ENCODE measurements at places on chromosomes 6 and 20.

DNA sequence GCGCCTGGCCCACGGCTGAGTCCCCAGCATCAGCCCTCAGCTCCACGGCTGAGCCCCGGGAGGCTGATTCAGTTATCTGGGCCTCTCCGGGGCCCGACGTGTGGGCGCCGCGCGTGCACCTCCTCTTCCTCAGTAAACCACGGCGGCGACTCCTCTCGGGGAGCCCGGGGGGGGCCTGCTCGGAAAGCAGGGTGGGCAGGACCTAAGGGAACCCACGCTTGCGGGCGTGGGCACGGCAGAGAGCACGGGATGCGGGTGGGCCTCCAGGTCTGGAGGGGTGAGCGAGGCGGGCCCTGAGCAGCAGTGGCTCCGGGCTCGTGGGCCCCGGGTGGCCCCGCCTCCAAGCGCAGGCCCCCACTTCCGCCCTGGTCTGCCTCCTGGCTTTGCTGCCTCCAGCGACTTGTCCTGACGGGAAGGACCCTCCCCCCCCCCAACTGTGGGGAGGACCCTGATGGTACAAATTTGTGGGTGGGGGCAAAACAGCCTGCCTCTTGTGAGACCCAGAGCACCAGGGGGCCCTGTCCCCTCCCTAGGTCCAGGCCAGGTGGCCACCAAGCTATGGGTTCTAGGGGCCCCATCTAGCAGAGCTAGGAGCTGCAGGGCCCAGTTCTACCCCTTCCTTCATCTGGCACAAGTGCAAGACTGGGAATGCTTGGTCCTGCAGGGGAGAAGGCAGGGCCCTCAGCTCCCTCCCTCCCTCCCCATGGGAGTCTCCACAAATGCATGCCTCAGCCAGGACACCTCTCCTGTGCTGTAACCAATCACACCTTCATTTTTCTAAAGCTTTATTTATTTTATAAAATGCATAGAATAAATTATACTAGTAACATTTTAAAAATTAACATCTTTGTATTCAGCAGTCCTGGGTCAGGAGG is 16.9 kb downstream of the UCKL1 start:
- no peak for DNase-seq

- DNase-seq: no peak
These were observed 55.6 kb downstream of the KCNB1 start for GRCh38 chr20:49426873-49427272.

GRCh38 chr20:50571466-50571865 is 61.3 kb downstream of the PTPN1 start:
- DNase-seq: no peak

DNA sequence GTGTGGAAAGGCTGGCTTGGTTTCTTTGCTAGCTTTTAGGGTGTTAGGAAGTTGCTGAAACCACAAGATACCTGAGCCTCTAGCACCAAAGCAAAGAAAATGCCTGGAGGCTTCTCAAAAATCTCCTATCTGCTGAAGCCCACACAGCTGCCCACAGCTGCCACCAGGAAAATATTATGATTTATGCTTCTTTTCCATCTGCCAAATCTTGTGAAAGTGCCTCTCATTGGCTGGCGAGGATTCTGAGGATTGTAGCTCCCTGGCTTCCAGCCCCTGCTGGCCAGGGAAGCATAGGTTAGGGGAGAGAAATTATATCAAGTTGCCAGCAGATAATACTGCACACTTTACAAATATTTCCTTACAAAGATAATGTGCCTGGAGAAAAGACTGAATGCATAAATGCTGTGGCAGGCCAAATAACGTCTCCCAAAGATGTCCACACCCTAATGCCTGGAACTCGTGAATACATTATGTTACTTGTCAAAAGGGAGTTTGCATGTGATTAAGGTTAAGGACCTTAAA is 98.4 kb downstream of the MRPL14 start:
- DNase-seq: no peak

- no peak for DNase-seq
These were observed 682.1 kb upstream of the ADGRB3 start for GRCh38 chr6:67952948-67953347.

GRCh38 chr20:8855315-8855714 is 213.6 kb upstream of the PLCB4 start:
- no peak for DNase-seq

DNA sequence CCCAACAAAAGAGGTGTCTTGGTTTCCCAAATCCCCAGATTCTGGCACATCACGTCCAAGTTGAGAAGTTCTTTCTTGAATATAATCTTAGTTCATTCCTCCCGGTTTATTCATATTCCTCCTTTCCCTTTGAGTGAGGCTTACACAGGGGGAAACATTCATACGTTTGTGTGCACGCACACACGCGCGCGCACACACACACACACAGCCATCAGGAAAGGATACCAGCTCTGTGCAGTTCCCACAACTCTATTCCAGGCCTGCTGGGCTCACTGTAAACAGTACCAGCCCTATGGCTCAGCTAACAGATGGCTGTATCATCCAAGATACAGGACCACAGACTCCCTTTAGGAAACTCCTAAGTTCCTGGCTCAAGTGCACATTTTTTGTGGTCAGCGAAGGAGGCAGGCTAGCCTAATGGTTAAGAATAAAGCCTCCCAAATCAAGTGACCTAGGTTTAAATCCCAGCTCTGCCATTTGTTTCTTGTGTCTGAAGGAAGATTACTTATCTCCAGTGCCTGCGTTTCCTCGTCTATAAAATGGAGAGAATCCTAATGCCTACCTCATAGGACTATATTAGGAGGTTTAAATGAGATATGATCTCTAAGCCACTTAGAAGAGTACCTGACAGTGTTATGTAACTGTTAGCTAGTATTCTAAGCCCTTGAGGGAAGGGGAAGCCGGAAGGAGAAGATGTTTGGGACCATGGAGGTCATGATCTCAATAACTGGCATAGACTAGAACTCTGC is 3.7 kb upstream of the TAF8 start:
- DNase-seq: no peak

- no peak for DNase-seq
These were observed 336.9 kb downstream of the CD83 start for GRCh38 chr6:14454473-14454775.

DNA sequence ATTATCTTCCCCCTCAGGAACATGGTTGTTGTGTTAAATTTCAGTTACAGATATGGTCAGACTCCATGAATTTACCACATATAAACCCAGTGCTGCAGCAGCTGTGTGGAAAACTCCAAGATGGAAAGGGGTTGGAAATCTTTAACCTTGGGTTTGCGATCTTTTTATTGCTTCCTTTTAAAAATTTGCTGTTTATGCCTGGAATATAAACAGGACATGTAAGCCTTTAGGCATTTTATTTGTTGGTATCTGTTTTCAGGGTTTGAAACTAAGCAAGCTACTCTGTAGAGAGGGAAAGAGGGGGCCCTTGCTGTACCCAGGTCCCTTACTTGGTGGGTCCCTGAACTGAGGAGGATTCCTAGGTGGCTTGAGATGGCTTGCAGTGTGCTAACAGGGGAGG is 778 bp downstream of the PKIG start:
- DNase-seq: no peak

DNA sequence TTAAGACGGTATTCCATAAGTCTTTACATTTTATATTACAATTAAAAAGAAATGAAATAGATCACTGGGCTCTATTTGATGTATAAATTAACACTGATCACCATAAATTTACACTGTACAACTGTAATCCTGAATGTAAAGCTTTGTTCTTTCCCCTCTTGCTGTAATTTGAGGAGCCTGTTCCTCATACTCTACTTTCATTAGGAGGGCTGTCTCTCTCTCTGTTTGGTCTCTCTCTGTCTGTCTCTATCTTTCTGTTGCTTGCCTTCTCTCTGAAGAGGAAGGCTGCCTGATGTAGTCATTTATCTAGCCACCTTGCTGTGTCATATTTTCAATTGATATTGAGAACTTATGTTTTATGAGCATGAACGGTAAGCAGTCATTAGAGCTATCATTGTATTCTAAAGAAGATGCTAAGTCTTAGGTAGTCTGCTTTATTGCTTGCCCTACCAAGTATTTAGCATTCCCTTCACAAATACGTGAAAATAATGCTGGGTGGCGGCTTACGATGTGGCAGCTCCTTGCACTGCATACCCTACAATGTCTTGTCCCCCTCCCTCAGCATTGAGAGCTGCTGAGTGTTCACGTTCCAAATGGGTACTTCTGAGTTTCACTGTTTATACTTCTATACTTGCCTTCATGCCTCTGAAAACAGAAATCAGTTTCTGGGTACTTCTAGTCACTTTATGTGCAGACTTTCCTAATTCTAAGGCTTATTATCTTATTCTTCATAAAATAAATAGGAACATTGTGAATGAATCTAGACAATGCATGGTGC is 205.5 kb downstream of the NKAIN2 start:
- no peak for DNase-seq

GRCh38 chr6:161918109-161918531 is 644.3 kb upstream of the AGPAT4 start:
- DNase-seq: no peak

DNA sequence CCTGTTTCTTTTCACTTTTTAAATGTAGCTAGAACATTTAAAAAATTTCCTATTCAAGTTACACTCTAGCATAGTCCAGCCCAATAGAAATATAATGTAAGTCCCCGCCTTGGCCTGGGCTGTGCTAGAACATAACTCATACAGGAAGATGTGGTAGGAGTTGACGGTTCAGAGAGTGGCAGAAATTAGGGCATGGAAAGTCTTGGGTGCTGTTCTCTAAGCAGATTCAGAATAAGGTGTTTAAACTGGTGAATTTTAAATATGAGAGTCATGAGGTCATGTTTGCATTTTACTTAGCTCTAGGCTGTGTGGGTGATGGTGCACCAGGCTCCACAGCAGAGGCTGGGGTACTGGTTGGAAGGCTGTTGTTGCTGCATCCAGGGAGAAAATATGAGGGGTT is 256.5 kb downstream of the FARS2 start:
- DNase-seq: no peak

DNA sequence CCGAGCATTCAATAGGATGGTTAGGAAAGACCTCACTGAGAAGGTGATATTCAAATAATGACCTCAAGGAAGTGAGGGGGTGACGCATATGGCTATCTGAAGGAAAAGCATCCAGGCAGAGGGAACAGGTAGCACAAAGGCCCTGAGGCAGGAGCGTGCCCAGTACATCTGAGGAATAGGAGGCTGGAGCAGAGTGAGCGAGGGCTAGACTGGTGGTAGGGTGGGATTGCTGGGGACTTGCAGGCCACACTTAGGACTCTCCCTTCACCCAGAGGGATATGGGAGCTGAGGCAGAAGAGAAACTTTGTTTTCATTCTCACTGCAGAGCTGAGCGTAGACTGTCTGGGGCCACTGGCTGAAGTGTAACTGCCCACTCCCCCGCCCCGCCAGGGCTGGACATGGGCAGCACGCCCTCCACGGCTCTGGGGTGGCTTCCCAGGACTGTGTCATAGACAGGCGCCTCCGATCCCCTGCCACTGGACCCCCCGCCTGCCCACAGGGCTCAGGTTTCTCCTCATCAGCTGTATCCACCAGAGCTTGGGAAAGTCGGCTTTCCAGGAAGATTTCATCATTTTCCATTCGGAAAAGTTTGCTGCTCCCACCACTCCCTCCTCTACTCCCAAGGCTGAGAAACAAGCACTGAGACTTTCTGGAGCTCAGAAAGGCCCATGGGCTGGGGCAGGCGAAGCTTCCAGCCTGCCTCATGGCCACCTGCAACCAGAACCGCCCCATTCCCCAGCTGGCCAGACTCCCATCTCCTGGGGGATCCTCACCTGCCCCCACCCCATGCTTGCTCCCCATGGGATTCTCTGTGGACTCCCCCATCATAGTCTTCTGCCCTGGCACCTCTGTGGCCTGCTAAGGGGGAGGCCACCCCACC is 142.6 kb downstream of the MRPL14 start:
- no peak for DNase-seq

DNA sequence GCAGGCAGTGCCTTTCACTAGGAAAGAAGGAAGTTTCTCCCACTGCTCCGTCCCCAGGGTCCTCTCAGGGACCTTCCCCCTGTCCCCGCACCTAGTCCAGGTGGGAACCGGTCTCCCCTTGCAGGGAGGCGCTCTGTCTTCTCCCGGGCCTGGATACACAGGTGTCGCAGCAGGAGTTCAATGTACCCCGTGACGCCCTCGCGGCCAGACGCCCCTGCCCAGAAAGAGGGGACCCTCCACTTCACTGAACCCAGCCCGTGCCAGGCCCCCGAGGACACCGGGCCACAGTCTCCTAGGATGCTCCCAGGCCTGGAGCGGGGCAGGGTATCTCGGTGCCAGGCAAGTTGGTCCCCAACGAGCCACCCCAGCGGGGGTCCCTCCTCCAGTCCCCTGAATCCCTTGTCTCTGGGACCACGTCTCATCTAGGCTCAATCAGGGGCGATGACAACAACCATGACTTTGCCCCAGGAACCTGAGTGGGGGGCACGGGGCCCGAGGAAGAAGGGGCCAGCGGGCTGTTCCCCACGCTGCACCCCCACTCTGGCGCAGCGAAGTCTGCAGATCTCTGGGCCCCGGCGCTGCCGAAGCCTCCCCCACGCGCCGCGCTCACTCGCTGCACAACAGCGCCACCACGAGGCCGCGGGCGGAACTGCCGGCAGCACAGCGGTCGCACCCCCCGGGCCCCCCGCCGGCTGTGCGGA is 103.0 kb downstream of the EDN3 start:
- peak; percentile 84 for DNase-seq

DNA sequence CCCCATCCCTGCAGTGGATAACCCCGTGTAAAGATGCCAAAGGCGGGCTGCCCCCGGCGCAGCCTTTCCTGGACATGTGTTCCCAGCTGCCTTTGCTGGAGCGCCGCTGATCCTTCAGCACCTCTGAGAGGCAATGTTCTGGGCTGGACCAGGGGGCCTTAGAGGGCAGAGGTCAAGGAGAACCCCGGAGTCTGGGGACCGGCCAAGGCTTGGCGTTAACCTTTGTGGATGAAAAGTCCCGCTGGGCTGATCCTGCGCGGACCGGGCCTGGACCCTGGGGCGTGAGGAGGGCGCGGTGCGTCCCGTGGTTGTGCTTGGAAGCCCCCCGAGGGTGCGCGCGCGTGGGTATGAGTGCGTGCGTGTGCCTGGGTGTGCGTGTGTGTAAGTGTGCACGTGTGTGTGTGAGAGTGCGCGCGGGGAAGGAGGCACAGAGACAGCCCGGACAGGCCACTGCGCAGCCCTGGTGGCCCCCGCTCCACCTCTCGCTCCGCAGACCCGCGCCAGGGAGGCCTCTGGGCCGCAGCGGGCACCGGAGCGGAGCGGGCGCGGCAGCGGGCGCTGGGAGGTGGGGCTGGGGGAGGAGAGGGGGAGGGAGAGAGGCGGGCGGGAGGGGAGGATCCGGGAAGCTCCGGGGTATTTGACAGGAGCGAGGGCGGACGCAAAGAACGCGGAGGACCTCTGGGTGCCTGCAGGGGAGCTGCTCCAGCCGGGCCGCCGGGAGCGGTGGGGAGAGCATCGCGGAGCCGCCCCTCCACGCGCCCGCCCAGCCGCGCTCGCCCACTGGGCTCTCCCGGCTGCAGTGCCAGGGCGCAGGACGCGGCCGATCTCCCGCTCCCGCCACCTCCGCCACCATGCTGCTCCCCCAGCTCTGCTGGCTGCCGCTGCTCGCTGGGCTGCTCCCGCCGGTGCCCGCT is at the start of gene SMOC2:
TSS of gene SMOC2 (plus strand) at position 665 of the 914 bp plus-strand sequence. CDS start at position 852, 187 bp downstream.
- DNase-seq: peak; percentile 50
